Stimulated activated CD4-positive, alpha-beta T cell treated with anti-CD3 and anti-CD28 coated beads, TNF-alpha, amount 100 ng/mL, for 4 hours (primary cell): ENCODE measurements at places on chromosomes 5 and 9.

- no peak for DNase-seq
These were observed at the start of gene SH3PXD2B for GRCh38 chr5:172454358-172455086. TSS of gene SH3PXD2B (minus strand) at chr5:172454525. CDS start at chr5:172454352, 173 bp downstream.

DNA sequence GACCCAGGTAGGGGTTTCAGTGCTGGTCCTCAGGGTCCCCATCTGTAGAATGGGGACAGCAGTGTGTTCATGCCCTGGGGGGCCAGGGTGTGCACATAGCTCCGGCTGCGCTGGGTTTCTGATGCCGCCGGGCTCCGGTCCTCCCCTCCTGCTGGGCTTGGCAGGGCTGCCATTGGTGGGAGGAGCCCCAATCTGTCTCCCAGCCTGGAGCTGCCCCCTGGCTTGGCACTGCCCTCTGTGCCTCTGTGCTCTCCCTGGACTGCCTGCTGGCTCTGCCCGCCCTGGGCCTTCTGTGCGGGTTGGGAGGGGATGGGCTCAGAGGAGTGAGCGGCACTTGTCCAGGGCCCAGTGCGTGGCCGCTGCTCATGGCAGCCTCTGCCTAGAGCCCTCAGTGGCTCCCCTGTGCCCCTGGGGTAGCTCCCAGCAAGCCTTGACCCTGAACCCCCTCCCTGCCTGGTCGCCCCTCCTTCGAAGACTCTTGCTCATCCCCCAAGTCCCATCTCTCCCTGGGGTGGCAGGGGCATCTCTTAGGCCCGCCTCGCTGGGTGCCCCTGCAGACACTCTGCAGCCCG is 35.7 kb downstream of the RXRA start:
- no peak for DNase-seq

DNA sequence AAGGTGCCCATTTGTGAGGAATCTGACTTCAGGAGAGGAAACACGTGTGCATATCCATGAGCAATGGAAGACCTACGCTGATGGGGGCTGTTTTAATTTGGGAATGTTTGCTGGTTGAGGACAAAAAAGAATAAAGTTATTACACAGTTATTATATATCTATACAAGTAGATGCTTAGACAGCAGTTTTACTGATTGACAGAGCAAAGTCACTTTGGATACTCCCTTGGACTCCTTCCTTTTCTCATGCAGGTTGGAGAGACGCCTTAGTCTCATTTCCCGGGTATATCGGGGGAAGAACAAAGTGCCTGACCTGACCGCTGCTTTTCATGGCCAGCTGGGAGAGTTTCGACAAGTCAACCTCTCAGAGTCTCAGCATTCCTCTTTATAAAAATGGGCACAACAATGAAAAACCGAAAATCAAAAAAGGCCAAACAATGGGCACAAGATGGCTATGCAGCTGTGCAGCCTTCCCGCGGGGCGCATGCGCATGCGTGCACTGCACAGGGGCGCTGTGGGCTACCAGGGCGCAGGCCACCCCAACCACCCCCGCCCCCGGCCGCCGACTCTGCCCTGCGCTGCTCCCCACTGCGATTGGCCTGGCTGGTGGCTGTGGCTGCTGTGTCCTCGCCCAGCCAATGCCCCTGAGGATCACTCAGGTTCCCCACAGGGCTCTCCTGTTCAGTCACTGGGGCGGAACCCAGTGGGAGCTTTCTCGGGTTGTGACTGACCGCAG is 18.1 kb downstream of the NFIL3 start:
- no peak for DNase-seq

- DNase-seq, result no peak
These were observed 18.4 kb downstream of the GLRA1 start for GRCh38 chr5:151906246-151906645.

GRCh38 chr5:157076558-157076957 is 17.6 kb upstream of the HAVCR1 start:
- DNase-seq, result no peak

DNA sequence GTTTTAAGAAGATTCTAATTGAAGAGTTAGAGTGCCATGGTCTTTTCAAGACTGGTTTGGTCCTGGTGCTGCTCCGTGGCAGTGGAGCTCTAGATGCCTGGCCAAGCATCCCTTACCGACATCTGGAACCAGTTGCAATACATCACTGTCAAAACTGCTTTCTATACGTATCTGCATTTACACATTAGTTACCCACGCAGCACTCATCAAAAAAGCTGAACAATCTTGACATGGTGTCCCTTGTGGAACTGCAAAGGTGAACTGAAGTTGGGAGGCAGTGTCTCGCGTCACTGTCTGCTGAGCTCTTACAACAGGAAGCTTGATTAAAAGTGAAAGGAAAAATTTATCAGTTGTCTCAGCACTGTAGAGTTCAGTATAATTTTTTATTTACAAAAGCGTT is 82.6 kb downstream of the PBX3 start:
- peak; percentile 13 for DNase-seq

GRCh38 chr5:140049205-140049604 is 6.1 kb upstream of the NRG2 start:
- no peak for DNase-seq

GRCh38 chr9:26329974-26330373 is 562.6 kb downstream of the CAAP1 start:
- no peak for DNase-seq

DNA sequence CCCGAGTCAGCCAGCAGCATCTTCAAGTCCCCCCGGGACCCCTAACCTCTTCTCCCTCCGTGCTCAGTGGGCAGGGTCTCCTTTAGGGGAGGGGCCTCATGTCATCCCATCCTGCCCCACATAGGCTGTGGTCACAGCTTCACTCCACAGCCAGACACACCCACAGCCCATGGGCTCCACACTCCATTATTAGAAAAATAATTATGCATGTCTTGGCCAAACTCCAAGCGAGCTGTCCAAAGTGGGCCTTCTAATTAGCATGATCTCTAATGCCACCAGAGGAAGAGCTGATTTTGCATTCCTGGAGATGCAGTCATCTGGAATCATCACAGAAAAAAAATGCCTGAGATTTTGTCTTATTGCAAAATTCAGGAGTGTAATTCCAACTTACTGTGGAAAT is 418.2 kb downstream of the IRX2 start:
- no peak for DNase-seq

- DNase-seq, result no peak
These were observed 5.1 kb downstream of the GDNF start for GRCh38 chr5:37834542-37835379.

GRCh38 chr5:77425998-77426659 is 66.0 kb downstream of the WDR41 start:
- DNase-seq, result no peak

- no peak for DNase-seq
These were observed 57.4 kb downstream of the PPIP5K2 start for GRCh38 chr5:103177543-103177942.

- DNase-seq, result no peak
These were observed 9.3 kb upstream of the SCGB3A1 start for GRCh38 chr5:180600554-180601041.

DNA sequence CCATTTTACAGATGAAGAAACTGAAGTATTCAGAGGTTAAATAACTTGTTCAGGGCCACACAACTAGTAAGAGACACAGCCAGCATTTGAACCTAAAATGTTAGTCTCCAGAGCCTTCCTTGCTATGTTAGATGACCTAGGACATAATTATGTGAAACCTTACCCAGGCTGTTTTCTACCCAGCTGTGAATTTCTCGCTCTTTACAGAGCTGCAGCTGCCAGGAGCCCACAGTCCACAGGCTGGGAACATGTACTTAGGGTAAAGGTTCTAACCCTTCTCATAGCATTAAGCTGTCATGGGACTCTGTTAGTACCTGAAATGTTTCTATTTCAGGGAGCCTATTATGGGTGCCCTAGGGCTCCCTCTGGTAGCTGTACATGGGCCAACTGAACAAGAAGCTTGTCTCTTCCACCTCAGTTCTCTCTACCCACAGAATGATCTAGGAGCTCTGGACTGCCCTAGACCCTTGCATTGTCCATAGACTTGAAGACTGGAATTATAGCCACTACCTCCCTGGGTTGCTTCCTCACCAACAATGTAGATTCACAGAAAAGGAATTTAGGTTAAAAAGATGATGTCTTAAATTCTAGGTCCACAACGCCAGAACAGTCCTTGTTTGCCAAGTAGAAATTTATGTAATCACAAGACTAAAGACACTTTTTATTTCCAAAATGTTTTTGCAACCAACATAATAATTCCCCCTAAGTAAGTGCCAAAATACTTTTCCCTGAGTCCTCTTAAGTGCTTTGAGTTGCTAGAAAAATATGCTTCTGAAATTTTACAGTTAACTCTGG is 262.9 kb downstream of the PIK3R1 start:
- DNase-seq, result no peak

GRCh38 chr5:168137265-168137664 is 154.2 kb upstream of the WWC1 start:
- DNase-seq, result no peak

DNA sequence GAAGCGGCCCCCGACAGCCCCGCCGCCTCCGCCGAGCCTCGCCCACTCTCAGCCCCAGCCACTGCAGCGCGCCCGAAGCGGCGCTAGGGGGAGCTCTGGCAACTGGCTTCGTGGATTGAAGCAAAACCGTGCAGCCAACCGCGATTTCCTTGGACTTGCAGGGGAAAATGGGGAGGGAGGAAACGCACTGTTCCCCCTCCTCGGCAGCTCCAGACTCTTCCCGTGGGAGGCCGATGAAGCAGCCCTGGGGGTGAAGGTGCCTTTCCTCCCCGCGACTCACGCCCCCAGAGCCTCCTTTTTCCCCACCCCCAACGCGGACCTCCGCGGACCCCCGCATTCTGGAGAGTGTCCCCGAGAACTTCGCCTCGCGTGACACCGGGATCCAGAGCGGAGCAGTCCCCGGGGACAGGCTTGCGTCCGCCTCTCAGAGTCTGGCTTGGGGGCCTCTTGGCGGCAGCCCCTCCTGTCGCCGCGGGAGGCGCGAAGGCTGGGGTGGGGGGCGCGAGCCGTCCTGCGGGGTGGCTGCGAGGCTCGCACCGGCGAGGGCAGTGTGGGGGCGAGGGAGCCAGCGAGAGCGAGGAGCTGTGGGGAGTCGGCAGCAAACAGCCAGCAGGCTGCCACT is 3.8 kb downstream of the IER5L start:
- peak; percentile 71 for DNase-seq

- DNase-seq, result no peak
These were observed 109.5 kb upstream of the MAN2A1 start for GRCh38 chr5:109580225-109580624.
